ENCODE measurements at places on chromosomes 7 and 10.

GRCh38 chr7:153297141-153297540 is 537.6 kb downstream of the ACTR3B start:
- no peak for DNase-seq

GRCh38 chr10:71981015-71981875 is 17.1 kb downstream of the CHST3 start:
- no peak for DNase-seq

DNA sequence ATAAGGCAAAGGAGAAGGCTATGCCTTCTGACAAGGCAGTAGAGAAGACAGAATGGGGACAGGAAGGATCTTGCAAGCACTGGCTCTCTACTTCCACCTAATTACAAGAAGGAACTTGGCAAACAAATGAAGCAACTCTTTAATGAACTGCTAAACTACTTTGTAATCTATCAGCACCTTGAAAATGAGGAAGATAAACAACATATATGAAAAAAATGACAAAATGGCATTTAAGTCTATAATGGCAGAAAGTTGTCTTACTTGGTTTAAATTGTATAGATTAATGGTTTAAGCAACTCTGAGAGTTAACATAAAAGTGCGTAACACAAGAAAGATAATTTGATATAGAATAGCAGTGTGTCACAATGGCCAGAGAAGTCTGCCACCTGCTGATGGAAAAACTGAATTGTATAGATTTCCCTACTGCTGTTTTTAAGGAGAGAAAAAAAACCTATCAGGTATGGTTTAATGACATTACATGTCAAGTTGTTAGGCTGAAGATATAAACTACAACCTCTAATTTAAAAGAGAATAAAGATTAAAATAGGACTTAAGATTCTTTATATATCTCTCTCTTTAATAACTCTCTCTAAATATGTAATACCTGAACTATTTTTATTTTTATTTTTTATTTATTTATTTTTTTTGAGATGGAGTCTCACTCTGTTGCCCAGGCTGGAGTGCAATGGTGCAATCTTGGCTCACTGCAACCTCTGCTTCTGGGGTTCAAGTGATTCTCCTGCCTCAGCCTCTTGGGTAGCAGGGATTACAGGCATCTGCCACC is 11.8 kb downstream of the NT5C3A start:
- DNase-seq = peak; percentile 47

DNA sequence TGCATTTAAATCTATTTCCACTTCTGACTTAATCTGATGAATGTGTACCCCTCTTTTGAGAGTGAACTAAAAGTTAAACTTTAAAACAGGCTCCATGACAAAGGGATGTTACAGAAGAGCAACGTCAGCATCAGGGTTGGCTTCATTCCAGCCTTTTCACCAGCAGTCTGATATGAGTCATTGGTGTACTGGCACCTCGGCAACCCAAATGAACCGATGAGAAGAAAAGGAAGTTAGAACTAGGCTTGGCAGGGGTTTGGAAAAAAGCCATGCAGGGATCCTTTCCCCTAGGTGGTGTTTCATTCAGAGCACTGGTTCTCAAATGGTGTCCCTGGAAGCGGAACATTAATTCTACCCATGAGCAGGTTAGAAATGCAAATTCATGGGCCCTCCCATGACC is 53.6 kb downstream of the SEC61G start:
- peak; percentile 71 for DNase-seq

DNA sequence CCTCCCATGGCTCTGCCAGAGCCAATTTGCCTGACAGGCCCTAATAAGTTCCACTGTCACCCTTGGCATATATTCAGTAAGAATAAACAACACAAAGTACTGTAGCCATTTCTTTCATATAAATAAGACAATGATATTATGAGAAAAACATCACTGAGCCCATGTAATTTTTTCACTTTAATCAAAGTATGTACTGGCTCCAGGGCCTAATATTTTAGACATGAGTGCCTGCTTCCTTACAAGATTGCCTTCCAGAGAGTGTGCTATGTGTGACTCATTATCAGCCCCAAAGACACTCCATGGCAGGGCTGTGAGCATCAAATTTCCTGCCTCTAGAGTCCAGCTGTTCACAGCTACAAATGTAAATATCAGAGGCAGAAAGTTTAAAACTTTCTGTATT is 297.6 kb downstream of the LHFPL3 start:
- no peak for DNase-seq

- DNase-seq = no peak
Measured at GRCh38 chr7:157442993-157443831, 106.4 kb downstream of the DNAJB6 start.

DNA sequence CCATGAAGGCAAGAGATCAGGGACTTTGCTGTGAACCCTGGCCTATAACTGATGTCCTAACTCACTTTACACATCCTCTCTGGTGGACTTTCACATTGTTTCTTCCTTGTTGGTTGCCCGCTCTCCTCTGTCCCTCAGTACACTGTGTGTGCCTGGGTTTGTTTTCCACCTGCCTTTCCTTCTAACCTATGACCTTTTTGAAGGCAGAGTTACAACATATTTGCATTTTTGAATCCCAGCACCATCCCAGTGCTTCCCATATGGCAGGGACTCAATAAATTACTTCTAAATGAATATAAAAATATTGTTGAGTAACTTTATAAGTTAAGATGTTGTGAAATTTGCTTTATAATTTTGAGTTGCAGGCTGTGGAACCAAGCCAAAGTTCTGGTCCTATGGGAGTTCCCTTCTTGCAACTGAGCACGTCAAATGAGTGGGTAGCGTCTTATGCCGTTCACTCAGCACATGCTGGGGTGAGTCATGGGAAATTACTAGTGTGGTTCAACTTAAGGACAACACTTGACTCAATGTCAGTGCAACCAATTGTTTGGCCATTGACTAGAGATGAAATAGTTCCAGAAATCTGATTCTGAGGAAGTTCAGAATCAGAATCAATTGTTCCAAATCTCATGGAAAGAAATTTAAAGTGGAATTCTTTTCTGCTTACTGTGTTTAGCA is 250.9 kb downstream of the TWIST1 start:
- peak; percentile 76 for DNase-seq

DNA sequence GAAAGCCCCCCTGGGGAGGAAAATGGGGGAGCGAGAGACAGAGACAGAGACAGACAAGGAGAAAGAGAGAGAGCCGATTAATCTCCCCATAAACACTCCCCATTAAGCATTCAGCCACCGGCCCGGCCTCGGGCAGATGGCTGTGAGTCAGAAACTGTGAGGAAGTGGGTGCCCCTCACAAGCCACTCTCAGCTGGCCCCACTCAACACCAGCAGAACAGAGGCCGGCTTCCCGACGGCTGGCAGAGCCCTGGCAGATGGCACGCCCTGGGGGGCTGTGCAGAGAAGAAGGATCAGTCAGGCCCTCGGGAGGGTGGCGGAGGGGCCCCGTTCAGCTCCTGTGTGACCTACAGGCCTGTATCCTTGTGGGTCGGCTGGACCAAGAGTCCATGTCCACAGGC is 41.2 kb downstream of the CAMK2B start:
- DNase-seq = no peak

GRCh38 chr7:12930534-12930933 is 243.1 kb downstream of the ARL4A start:
- no peak for DNase-seq

- DNase-seq = no peak
Measured at GRCh38 chr7:78444267-78444666, 645.7 kb downstream of the PHTF2 start.

GRCh38 chr10:50415292-50415691 is 164.0 kb upstream of the ASAH2 start:
- DNase-seq = no peak

DNA sequence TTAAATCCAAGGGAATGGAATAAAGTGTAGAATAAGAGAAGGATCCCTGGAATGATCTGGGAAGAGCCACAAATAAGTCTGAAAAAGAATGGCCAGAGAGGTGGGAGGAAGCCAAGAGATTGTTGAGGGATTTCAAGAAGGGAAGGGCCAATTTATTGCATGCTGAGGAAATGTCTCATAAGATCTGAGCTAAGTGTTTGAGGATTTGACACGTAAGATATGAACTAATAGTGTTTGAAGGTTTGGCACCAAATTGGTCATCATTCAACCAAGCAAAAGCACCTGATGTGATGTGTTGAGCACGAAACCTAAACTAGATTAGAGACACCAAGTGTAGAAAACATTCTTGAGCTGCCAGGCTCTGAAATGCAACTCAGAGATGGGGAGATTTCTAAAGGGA is 97.9 kb downstream of the TSPAN12 start:
- DNase-seq = no peak

DNA sequence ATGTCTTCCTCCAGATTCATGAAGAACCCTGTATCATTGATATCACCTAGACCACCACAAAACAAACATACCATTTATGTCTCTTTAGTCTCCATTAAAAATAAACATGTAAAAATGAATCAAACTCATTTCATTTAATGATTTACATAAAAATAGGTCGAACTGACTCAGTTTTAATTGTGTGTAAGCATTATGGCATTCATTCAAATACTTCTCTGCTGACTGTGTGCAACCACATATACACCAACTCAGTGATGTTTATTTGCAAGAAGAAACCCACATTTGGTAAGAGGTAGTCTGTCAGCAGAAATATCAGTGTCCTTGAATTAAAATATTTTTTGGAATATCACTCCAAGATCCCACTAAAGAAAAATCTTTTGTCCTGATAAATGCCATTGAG is 30.5 kb downstream of the ABCB1 start:
- DNase-seq = no peak

DNA sequence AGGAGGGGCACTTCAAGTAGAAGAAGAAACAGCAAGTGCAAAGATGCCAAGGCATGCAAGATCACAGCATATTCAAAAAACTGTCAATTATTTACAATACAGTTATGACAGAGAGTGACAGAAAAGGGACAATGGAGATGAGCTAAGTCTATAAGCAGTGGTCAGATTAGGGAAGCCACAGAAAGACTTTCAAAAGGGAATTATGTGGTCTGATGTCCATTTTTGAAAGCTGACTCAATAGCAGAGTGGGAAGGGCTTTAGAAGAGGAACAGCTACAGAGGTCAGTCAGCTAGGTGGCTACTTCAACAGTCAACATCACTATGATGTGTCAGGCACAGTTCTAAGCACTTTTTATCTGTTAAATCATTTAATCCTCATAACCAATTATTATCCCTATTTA is 45.2 kb upstream of the SPOCK2 start:
- DNase-seq = no peak

DNA sequence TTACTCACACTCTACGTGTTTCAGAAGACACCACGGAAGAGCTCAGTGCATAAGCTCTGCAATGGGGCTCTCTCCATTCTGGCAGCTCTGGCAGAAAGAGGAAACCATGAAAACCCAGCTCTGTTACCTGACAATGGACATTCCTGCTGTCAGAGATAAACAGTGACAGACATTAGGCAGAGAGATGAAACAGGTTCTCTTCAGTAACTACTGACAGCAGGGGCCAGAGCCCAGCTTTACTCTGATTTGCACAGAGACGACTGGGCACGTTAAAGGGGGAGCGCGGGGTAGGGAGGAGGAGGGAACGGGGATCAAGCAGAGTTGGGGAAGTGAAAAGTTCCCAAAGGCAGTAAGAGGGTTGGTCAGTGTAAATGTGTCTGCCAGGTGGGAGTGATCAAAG is 206.1 kb downstream of the RAMP3 start:
- no peak for DNase-seq

DNA sequence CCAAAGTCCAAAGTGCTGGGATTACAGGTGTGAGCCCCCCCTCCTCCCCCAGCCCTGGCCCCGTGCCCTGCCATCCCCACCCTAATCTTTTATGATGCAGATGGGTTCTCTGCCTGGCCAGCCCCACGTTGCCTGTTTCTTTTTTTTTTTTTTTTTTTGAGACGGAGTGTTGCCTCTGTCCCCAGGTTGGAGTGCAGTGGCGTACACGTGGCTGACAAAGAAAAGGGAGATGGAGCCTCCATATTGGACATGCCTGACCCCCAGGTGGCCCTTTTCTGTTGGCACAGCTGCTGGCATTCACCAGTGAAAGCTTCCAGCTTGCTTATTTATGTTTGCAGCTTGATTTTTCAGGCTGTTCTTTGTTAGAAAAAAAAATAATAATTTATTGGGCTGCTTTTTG is 235.3 kb downstream of the CCDC3 start:
- DNase-seq = no peak

GRCh38 chr7:92973293-92973731 is 136.9 kb upstream of the CDK6 start:
- no peak for DNase-seq

GRCh38 chr7:113548561-113548960 is 370.2 kb downstream of the PPP1R3A start:
- DNase-seq = no peak

- no peak for DNase-seq
Measured at GRCh38 chr10:113808168-113808567, 45.7 kb downstream of the DCLRE1A start.

DNA sequence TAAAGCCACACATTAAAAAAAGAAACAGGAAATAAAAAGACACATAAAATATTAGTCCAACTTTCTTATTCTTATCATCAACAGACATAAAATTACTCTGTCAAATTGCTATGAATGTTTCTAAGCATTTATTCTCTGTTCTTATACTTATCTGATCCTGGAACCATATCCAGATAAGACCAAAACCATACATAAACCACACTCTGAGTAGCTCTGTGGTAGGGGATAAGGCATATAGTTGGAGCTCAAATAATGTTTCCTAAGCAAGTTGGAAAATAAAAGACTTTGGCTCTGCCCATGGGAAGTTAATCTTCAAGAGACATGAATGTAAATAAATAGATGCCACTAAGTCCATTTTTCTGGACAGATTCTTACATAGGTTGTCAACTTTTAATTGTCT is 103.1 kb upstream of the PLXDC2 start:
- DNase-seq = no peak

GRCh38 chr10:93445097-93445960 is 36.8 kb downstream of the MYOF start:
- DNase-seq = peak; percentile 91

DNA sequence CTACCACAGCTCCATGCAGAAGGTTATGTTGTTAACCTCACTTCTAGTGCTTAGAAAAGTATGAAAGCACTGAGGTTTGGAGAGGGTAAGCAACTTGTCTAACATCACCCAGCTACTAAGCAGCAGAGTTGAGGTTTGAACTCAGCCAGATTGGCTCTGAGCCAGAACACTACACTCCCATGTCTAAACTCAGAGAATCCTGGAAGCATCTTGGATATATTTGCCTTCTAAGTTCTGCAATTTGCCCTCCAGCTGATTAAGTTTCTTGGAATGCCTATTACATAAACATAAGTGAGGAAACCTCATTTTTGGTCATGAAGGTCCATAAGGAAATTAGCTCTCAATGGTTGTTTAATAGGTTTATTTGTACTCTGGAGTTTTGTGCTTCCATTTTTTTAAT is 78.1 kb upstream of the PHYHIPL start:
- DNase-seq = no peak

DNA sequence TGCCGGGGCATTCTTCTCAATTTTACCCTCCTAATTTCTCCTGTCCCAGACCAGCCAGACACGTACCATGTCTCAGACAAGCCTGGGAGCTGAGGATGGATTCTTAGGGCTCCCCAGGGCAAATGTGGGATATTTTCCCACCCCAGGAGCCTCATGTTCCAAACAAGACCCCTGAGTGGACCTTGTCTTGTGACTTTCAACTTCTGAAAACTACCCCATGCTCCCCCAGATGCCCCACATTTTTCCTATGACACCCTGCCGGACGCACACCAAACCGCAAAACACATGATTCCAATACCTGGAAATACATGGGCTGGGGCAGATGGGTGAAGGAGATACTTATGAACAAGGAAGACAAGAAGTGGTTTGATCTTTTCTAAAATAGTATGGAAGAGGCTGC is 874 bp downstream of the GIMAP5 start:
- no peak for DNase-seq
